ENCODE measurements at places on chromosomes 11 and 22.

- DNase-seq = no peak
Measured at GRCh38 chr11:132704781-132705375, 827.4 kb downstream of the OPCML start.

DNA sequence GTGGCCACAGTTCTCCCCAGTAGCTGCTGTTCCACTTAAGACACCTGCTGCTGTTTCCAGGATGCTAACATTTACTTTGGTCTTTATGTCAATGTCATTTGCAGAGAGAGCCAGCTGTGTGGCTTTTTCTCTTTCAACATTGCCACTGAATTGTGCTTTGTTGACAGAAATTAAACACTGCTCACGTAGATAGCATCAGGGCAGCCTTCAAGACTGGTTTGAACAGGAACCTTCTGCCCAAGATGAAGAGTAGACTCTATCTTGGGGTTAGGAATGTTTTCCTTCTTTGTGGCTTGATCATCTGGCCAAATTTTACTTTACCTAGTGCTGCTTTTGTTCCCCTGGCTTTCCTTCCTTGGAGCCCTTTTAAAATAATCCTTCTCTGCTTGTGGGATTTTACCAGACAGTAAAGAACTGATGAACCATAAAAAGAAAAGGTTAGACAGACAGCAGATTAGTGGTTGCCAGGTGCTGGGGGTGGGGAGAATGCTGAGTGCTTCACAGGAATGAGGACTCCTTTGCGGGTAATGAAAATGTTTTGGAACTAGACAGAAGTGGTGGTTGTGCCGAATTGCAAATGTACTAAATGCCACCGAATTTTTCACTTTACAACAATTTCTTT, 22.7 kb upstream of the XBP1 start:
- DNase-seq = no peak

- no peak for DNase-seq
Measured at GRCh38 chr11:66339162-66339675, 3.0 kb upstream of the RIN1 start.

GRCh38 chr11:132551016-132551415, 981.3 kb downstream of the OPCML start:
- no peak for DNase-seq

DNA sequence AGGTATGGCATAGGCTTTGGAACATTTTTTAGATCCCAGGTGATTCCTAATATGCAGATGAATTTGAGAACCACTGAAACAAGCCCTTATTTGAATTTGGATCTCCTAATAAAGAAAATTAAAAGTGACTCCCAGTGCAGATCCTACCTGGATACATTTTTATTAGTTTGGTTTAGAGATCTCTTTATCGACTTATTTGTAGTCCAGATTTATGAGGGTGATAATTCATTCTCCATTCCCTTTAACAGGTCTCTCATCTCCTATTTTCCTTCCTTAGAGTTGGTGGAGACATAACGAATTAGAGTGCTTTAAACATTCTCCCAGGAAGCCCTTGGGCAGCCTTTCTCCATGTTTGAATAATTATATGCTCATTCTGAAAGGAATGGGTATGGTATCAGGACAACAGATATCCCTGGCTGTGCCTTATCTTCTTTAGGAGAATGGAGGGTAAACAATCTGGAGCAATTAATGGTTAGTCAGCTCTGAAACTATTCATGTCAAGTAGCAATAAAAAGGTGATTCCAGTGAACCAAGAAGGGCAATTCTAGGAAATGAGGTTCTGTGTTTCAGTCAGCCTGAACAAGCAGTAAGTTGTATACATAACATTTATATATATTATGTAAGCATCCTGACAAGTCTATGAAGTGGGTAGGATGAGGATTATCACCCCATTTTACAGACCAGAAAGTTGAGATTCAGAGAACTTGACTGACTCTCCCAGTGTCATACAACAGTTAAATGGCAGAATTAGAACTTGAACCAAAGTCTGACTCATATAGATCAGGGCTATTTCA, 53.9 kb upstream of the RCE1 start:
- DNase-seq = no peak

DNA sequence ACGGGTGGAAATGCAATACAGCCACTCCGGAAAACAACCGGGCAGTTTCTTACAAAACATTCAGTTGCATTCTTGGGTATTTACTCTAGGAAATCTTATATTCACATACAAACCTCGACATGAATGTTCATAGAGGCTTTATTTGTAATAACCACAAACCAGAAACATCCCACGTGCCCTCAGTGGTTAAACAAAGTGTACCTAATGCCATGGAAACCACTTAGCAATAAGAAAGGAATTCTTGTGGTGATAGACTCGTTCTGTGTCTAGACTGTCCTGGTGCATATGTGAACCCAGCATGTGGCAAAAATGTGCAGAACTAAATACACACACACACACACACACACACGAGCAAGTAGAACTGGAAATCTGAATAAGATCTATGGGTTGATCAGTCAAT, 1073.3 kb downstream of the TBC1D22A start:
- DNase-seq = no peak

DNA sequence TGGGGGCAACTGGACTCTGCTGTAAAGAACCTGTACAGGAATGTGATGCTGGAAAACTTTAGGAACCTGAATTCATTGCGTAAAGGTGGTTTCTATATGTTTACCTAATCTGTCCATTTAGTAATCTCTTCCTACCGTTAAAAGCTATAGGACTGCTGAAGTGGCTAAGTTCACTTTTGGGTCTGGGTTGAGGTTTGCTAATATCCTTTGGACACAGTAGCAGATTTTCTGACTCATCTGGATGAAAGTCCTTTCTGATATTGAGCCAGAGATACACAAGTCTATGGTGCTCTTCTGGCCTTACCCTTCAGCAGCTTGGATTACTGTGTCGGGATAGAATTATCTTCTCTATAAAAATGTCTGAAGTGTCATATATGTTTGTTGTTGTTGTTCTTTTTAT, 16.9 kb downstream of the ZNF215 start:
- DNase-seq = no peak

DNA sequence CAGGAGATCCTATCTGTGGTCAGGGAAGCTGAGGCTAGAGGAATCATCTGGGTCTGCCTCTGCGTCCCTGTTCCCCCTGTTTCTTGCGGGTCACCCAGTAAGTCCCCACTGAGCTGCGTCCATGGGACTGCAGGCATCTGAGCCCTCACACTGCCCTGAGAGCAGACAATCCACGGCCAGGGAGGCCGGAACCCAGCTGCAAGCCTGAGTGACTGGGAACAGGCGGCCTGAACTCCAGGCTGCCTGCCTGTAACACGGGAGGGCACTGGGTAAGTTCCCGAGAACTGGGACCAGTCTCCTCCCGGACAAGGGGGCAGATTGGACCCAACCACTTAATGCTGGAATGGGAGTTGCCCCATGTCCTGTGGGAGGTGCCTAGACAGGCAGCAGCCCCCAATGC, 727.4 kb downstream of the BRD1 start:
- no peak for DNase-seq

- DNase-seq = no peak
Measured at GRCh38 chr11:24070435-24070834, 426.4 kb upstream of the LUZP2 start.

GRCh38 chr11:11533057-11533456, 88.7 kb downstream of the GALNT18 start:
- DNase-seq = no peak

GRCh38 chr11:28123151-28123581, 15.0 kb downstream of the METTL15 start:
- DNase-seq = no peak

DNA sequence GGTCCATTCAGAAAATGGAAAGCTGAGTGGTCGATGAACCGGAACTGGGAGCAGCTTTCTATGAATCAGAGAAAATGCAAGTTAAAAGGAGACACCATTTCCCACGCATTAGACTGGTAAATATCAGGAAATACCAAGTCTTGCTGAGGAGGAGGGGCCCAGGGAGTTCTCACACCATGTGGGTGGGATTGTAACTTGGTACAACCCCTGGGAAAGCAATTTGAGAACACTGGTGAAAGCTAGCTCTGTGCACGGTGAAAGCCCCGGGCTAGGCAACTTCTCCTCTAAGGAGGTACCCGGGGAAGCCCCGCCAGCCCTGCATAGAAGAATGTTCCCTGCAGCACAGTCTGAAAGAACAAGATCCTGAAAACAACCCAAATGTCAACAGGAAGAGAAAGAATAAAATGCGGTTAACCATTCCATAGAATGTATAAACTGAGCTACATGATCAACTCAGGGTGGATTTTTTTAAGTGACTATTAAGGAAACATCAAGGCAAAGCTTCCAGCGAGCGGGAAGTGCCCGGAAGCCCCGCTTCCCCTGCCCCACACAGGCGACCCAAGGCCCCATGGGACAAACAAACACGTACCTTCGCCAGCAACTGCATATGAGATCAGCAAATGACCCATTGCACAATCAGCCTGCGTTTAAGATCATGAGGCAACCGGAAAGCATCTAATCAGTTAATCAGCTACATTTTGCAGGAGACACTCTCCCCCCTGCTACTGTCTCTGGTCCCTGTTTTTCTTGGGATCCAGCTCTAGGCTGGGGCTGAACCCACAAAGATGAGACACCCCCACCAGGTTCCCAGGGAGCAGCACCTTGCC, 11.3 kb downstream of the SHANK2 start:
- DNase-seq = no peak

DNA sequence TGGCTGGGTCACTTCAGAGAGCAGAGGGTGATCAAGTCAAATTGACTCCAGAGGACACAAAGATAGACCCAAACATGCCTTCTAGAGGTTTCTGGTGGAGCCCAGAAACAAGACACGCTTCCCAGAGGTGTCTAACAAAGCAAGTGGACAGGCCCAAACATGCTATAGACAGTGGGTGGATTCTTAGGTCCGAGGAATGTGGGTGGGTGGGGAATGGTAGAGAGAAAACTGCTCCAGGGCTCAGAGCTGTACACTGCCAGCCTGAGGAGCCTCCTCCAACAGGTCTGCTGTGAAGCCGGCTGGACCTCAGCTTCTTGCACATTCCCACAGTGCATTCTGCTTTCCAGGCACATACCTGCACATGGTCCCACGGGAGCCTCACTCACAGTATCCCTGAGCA, 116.8 kb upstream of the NECTIN1 start:
- DNase-seq = no peak
